Cortex of kidney (tissue), 1 donor: ENCODE measurements at places on chromosomes 4 and X.

DNA sequence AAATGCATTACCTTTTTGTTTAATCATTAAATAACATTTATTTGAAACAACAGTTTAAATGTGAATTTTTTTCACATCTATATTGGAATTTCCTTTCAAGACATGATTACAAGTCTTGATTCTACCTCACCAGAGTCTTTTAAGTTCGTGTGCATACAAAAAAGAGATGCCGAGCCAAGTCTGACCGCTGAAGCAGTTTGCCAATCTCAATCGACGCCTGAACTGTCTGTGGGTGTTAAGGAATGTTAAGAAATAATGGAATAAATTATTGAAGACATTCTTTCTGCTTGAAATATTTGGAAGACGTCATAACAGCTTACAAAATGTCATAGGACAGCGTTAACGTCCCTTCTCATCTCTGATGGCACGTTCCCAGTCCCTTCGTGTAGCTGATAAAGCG is 27.9 kb upstream of the TNIP3 start:
- no peak for DNase-seq

- DNase-seq = no peak
Observed at GRCh38 chr4:155975511-155975910, 21.8 kb upstream of the CTSO start.

DNA sequence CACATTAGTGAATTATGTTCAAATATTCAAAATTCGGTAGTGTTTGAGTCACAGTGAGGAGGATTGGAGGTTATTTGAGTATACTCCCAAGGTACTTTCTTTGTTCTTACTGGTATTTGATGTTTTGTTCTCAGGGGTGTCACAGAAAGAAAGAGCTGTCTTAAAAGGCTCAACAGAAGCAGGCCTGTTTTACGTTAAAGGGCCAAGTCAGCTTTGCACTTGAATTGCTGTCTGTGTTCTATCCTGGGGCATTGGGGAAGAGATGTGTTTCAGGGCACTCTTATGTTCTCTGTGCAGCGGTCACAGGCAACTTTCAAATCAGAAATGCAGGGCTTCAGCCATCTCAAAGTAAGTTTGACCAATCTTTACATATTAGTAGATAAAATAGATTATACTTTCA is 1113.1 kb upstream of the LCORL start:
- no peak for DNase-seq

DNA sequence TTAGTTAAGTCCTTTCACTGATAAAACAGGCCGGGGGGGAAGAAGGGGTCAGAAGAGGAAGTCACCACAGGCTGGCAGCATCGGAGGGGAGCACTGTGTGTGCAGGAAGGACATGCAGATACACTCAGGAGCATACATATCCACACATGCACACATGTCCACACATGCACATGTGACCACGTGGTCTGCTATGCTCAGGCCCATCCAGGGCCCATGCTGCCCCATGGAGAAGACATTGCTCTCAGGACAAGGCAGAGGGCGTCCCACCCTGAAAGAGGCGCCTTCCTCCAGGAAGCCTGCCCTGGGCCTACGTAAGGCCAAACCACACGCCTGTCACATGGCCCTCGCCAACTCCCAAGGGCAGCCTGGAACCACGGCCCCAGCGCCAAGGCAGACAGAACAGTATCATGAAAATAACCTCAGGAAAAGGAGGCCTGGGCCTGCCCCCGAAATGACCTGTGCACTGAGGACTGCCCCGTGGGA is 15.8 kb downstream of the WDR1 start:
- DNase-seq = no peak

GRCh38 chr4:151908734-151909497 is 148.1 kb upstream of the GATB start:
- no peak for DNase-seq

GRCh38 chr4:64889906-64890610 is 480.8 kb upstream of the TECRL start:
- no peak for DNase-seq

DNA sequence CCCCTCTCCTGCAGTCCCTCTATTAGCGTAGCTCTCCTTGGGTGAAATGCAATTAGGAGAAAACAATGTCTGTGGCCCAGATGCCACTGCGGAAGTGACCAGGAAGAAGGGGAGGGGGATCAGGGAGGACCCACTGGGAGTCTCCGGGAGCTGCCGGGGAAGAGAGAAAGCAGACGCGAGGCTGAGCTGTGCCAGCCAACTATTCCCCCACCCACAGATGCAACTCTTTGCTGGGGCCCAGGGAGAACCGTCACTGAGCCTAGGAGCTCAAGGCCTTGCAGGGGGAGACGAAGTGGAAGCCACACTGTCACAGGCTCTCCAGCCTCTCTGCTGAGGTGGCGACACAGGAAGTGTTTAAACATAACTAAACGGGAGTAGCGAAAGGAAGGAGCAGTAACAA is 149.2 kb downstream of the BCOR start:
- no peak for DNase-seq

- DNase-seq = no peak
Observed at GRCh38 chr4:118273642-118274041, 79.2 kb downstream of the PRSS12 start.

DNA sequence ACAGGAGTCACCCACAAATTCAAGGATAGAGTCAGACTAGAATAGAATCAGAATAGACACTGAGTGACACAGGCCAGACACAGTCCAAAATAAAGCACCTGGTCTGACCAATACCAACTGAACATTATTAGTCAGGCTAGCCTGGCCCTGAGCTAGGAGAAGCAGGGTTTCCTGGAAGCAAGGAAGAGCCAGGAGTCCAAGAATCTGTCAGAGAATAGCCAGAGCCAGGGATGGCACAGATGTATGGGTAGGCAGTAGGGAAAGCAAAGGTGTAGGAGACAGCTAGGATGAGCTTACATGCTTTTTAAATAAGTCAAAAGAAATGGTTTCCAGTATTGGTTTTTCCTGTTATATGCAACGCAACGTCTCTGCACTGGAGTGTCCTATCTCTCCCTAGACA is 3.7 kb downstream of the BTC start:
- DNase-seq = no peak

DNA sequence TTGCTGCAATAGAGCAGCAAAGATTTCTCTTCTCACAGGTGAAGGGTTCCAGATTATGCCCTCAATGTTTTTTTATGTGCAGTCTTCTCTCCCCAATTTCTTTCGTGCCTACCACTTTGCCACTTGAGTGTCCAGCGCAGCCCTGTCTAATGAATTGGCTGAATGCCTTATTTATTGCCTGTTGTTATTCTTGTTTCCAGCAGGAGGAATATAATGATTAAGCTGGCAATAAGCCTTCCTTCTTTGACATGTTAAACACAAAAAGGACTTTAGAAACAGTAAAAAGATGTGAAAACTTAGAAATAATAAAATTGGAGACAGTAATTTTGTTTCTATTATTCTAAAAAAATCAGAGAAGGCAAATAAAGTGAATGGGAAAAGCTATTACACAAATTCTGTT is 34.6 kb upstream of the FRAS1 start:
- no peak for DNase-seq

- no peak for DNase-seq
Observed at GRCh38 chrX:13937370-13938050, 92.2 kb downstream of the GEMIN8 start.

DNA sequence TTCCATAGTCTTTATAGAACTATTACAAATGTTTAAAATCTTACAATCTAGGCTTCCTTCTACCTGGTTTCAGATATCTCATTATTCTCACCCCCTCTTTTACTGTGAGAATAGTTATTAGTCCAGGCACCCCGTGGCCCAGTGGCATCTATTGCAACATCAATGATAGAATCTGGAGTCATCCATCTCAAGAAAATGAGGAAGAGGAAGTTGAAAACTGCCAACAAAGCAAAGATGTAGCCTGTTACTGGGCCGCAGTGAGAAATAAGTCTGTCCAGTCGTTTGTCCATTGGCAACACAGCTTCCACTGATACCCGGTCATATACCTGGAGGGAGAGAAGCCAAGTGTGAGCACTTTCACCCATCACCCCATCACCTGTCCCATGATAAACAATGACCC is 6.0 kb upstream of the ASB11 start:
- no peak for DNase-seq

DNA sequence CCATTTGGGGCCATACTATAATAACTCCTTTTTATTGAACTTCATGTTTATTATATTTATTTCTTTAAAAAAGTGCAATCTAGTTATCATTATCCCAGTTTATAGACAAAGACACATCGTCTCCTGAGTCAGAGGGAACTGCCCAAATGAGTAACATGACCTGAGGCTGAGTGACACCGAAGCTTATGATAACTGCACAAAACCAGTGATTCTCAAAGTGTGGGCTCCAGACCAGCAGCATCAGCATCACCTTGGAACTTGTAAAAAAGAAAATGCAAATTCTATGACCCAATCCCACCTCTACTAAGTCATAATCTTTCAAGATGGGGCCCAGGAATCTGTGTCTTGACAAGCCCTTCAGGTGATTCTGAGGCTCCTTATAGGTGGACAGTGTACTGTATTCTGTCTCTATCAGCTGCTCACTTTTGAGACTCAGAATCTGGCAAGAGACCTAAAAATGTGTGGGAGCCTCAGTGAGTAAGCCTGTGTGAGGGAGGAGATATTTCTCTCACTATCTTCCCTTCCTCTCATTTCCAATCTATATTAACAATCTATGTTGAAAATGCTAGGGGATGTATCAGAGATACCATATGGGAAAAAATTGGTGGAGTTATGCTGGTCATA is 147.0 kb downstream of the PACRGL start:
- no peak for DNase-seq

- no peak for DNase-seq
Observed at GRCh38 chr4:76892001-76892400, 5.9 kb downstream of the SOWAHB start.

GRCh38 chrX:19034025-19034424 is 50.1 kb upstream of the PHKA2 start:
- no peak for DNase-seq

DNA sequence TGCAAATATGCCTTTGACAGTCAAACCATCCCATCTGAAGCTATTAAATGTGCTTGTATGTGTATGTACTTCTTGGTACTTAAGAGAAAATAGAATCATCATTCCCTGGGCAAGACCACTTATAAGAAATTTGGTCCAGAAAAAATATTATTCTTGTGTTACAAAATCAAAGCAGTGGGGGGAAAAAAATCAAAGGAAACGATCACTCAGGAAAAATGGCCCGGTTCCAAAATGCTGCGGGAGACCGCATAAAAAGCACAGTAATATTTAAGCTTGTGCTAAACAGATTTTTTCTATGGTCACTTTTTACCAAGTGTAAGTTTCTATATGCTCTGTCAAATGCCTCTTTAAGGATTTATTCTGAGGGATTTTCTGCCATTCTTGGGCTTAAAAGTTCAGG is 36.1 kb downstream of the RAI2 start:
- DNase-seq = no peak

DNA sequence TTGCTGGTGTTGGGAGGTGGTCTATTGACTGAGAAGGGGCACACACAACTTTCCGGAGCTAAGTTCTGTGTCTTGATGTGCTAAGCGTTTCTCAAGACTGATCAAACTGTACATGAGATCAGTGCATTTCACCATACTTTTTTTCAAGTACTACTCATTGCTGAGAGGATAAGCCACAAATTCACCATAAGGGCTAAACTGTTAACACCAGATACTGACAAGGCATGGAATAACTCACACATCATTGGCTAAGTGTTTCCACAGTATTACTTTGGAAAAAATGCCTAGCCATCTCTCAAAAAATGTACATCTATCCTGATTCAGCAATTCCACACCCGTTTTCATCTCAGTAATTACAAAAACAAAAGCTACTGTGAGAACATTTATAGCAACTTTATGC is 13.0 kb downstream of the RBMX start:
- DNase-seq = no peak

DNA sequence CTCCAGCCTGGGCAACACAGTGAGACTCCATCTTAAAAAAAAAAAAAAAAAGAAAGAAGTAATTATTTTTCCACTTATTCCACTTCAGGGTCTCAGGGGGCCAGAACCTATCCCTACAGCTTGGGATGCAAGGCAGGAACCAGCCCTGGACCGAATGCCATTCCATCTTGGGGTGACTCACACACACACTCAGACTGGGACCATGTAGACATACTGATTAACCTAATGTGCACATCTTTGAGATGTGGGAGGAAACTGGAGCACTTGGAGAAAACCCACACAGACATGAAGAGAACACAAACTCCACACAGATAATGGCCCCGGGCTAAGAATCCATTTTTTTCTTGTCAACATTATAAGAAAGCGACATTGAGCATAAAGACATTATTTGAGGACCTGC is 132.5 kb downstream of the PTTG2 start:
- DNase-seq = no peak

GRCh38 chrX:108235986-108236385 is 144.4 kb downstream of the ATG4A start:
- DNase-seq = no peak

DNA sequence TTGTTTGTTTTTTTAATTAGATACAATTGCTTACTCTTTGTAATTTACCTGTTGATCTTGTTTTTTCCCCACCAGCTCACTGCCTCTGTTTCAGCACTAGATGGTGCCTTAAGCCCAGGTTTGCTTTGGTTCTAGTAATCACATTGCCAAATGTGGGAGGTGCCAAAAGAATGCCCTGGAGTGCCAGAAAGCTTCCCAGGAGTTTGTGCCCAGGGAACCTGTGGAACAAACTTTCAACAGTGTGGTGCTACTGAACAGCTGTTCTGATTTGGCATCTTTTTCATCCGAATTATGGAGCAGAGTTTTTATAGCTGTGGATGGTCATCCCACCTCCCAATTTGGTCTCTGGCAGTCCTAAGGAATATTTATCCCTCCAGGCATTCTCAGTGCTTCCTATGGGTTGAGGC is 1000.7 kb downstream of the STIM2 start:
- no peak for DNase-seq

DNA sequence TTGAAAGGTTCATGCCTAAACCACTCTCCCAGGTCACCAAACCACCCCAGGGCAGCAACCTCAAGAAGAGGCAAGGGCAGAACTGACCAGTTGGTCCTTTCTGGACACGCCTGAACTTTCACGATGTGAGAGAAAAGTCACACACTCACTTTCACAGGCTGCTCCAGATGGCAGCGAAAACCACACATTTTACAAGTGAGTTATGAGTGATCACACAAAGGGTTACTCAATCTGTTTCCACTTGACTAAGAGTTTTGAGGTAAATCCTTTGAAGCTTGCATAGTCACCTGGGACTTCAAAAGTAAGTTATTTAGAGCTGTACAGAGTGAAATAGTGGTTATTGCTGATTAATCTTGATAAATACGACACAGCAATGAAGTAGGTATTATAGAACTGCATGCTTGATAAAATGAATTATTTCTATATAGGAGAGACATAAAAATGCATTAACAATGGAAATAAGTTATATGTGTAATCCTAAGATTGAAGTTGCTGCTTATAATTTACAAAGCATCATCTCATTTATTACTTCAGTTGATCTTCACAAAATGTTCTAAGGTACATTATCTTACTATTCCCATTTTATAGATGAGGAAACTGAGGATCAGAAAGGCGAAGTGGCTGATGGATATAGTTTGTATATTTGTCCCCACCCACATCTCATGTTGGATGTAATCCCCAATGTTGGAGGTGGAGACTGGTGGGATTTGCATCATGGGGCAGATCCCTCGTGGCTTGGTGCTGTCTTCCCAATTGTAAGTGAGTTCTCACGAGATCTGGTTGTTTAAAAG is 103.0 kb upstream of the KLF3 start:
- DNase-seq = no peak

GRCh38 chr4:69362351-69362750 is 82.1 kb downstream of the UGT2B28 start:
- DNase-seq = no peak
